ENCODE measurements at places on chromosomes 5 and 9.

GRCh38 chr5:81125959-81126358 lies 107.2 kb upstream of the CKMT2 start:
- DNase-seq: no peak

GRCh38 chr5:128376577-128376976 lies 161.5 kb downstream of the FBN2 start:
- no peak for DNase-seq

- DNase-seq: no peak
Observed at GRCh38 chr9:7192266-7192665, 434.5 kb downstream of the KDM4C start.

- DNase-seq: peak; percentile 92
Observed at GRCh38 chr5:53481887-53482716, 1.7 kb downstream of the FST start.

DNA sequence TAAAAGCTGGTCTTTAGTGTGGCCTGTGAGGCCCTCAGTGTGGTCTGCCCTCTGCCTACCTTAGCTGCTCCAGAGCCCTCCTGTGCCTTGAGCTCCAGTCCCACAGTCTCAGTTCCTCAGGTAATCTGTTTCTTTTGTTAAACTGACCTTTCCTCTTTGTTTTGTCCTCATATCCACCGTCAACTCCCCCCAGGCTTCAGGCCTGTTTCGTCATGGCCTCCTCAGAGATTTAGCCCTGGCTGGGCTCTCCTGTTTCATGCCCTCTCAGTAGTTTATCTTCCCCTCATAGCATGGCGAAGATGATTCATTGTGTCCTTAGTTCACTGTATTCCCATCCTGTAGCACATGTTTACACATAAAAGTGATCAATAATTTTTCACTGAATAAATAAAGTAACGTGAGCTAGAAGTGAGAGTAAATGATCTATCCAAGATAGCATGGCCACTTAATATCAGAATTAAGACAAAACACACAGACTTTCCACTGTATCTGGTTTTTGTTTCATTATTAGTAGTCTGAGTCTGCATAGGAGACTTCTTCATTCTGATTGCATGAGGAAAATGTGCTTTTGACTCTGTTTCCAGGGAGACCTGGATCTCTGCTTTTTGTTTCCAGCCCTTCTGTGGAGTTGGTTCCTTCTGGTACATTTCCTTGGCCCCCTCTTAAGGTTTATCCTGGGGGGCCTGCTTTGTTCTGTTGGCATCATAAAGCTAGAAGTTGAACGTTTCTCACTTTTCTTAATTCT lies 70.5 kb downstream of the SNX24 start:
- no peak for DNase-seq

GRCh38 chr5:172920447-172920849 lies 38.8 kb upstream of the RPL26L1 start:
- peak; percentile 91 for DNase-seq

DNA sequence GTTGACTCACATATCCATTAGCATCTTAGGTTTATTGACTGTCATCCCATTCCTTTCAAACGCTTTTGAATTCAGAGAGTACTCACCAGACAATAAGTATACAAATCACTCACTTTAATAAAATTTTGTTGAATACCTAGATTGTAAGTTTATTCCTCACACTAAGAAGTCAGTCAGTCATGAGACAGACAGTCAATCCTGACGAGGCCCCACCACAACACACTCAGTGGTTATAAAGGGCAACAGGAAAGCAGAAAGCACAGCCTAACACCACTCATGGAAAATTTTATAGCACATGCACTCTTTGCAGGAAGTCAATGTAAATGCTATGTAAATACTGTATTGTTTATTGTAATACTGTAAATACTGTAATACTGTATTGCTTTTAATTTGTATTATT lies 176.3 kb upstream of the PTGER4 start:
- no peak for DNase-seq

DNA sequence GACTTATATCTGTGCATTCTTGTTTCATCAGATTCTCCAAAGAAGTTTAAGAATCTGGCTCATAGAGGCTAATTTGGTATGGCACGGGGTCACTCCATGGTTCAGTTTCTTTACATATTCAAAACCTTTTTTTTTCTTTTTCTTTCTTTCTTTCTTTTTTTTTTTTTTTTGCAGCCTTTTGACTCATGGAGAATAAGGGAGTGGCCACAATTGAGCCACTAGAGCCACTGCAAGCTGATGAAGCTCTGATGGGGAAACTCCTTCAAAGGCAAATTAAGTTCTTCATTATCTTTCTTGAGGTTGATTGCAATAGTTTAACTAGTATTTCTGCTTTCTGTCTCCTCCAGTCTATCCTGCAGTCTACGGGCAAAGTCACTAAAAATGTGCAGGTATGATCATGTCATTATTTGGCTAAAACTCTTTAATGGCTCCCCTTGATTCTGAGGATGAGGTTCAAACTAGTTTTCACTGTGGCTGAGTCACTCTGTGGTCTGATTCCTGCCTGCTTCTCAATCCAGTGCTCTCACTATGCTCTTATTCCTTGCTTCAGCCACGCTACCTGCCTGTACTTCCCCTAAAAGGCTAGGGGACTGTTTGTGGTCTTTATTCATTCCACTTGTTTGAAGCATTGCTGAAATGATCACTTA lies 93.5 kb upstream of the RIOK2 start:
- no peak for DNase-seq

DNA sequence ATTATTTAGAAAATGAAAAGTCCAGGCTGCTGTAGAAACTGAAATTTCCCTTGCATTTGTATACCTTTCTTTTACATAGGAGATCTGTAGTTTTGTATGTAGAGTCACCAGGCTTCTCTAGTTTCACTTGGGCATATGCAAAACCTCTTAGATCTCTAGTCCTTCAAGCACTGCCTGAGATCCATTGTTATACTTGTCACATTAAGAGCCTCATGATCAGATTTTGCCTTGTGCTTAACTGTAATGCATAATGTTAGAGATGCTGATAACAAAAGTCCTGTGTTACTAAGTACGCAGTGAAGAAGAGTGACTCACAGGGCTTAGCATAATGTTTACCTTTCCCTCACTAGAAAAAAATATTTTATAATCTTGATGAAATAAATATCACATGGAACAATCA lies 250.2 kb downstream of the CYLC2 start:
- DNase-seq: no peak

DNA sequence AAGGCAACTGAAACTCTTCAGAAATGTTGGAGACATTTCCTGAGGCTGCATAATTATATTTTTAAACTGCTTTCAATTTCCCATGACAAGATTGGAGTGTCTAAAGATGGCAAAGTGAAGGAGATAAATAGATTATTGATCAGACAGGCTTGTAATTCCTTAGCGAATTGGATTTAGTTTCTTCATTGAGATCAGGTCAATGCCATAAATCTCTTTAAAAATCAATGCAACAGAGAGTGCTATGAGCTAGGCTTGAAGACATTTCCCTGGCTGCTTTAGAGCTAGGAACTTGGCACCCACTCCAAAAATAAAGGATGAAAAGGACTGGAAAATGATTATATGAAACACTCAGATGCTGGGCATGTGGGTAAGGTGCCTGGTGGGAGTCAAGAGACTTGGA lies 828.4 kb downstream of the TLR4 start:
- DNase-seq: no peak
